Activated CD8-positive, alpha-beta T cell treated with anti-CD3 and anti-CD28 coated beads for 36 hours (primary cell): ENCODE measurements at places on chromosomes 3 and 15. TPM values are rescaled to one million over a fixed set of nuclear protein-coding genes. Genes with fewer than 3 reads are reported as not detected.

DNA sequence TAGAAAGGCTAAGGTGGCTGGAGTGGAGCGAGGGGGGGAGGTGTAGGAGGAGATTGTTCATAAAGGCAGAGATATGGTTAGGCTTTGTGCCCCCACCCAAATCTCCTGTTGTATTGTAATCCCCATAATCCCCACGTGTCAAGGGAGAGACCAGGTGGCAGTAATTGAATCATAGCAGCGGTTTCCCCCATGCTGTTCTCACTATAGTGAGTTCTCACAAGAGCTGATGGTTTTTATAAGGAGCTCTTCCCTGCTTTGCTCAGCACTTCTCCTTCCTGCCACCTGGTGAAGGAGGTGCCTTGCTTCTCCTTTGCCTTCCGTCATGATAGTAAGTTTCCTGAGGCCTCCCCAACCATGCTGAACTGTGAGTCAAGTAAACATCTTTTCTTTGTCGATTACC, 64.7 kb upstream of the CFAP161 start:
- DNase-seq: no peak
- no peak overlapping the region for H3K4me3 ChIP-seq
- H3K36me3 ChIP-seq: no peaks in the 10 kb centered on the region
- H3K27me3 ChIP-seq: peaks cover 4% of the 10 kb centered on the region
- H3K27ac ChIP-seq: no peak overlapping the region
- H3K4me1 ChIP-seq: peaks cover 1% of the 10 kb centered on the region

DNA sequence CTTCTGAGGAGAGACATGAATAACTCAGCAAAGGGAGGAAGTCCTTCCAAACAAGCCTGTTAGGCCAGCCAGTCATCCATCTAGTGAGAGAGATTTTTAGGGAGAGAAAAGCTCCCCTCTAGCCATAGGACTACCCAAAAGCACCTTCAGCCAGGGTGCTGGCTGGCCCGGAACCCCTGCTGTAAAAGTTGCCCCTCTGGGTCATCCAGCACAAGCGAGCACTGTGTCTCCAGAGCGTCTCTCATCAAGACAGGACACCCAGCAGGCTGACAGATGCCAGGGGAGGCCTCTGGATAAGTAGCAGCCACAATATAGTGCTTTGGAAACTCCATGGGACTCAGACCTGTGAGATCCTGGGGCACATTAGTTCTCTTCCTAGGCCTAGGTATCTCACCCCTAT, 24.5 kb downstream of the ANXA2 start:
- H3K27ac ChIP-seq: no peak overlapping the region
- no peaks in the 10 kb centered on the region for H3K27me3 ChIP-seq
- no peak for DNase-seq
- peaks cover 4% of the 10 kb centered on the region for H3K36me3 ChIP-seq
- H3K4me3 ChIP-seq: no peak overlapping the region

GRCh38 chr3:197253238-197253947, 45.0 kb downstream of the DLG1 start:
- H3K4me3 ChIP-seq: no peak overlapping the region
- peaks cover 55% of the 10 kb centered on the region for H3K4me1 ChIP-seq
- peaks cover 39% of the 10 kb centered on the region for H3K36me3 ChIP-seq
- no peaks in the 10 kb centered on the region for H3K27me3 ChIP-seq

Gene WDR93
- not detected for total RNA-seq
